ENCODE measurements at places on chromosomes 4 and X.

DNA sequence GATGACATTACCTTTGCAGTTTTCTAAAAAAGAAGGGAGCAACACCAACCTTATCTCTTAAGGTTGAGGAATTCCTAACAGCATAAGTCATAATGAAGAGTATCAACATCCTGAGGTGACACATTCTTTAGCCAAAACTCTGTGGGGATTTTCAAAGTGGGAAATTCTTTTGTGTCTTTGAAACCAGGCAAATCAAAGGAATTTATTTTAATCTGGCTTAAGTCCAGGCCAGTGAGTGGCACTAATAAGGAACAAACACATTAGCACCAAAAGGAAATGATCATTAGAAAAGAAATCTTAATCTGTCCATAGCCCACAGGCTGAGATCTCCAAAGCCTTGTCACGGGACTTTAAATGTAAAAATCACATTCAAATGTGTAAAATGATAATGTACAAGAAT is 110.1 kb downstream of the LARP7 start:
- DNase-seq, result no peak

DNA sequence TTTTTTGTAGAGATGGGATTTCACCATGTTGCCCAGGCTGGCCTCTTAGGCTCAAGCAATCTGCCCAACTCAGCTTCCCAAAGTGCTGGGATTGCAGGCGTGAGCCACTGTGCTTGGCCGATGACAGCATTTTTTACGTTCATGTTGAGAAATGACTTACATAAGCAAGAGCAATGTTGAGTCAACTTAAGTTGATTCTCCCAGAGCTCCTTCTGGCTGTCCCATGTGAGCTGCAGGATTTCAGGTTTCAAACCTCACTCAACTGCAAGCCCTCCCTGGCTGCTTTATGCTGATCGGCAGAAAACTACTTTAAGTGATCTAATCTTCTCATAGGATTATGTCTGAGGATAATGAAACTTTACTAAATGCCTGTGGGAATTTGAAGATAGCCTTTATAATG is 86.8 kb downstream of the GC start:
- no peak for DNase-seq

DNA sequence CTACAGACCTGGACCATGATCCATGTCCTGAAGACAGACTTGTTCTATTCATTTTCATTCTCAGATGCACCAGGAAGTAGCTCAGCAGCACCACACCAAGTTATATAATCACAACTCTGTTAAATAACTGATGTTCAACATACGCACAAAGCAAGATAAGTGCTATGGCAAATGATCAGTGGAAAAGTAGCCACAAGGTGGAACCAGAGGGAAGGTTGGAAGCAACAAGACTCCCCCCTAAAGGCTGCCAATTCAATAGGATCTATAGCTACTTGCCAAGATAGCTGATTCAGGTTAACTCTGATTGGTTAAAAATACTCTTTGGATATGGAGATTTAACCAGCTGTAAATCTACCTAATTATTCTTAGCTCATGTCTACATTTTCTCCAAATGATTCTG is 23.7 kb upstream of the FAM47B start:
- peak; percentile 45 for DNase-seq

DNA sequence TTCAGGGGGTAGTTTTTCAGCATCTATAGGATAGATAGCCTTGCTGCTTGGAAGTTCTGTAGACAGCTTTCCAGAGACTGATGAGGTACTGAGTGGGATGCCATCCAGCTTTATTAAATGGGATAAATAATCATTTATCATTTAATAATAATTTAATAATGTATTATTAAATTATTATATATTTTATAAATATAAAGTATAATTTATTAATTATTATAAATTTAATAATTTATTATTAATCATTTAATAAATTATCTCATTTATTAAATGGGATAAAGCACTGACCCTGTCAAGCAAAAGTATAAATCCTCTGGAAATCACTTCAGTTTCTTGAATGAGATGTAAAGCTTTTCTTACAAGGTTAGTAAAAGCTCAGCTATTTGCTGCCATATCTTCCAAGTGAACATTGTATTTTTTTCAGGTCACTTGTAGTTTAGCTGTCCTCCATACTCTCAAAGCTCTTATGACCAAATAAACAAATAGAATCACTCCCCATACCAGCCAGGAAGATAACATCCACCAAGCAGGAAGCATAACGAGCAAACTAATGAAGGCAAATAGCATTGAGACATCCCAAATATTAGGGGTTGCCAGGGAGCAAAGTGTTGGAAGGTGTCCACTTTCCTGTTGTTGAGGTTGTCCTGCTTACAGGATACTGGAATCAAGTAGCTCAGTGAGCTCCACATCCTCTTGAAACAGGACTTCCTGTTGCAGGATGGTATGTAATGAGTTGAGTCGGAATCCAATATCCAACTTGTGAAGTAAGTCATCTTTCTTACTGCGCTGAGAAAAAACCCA is 88.9 kb downstream of the ZNF674 start:
- no peak for DNase-seq

GRCh38 chr4:101222156-101222845 is 125.0 kb downstream of the PPP3CA start:
- DNase-seq, result peak; percentile 26

- DNase-seq, result no peak
Measured at GRCh38 chr4:97300561-97300960, 842.7 kb downstream of the STPG2 start.

- no peak for DNase-seq
Measured at GRCh38 chrX:989959-990510, 222.4 kb downstream of the CRLF2 start.

DNA sequence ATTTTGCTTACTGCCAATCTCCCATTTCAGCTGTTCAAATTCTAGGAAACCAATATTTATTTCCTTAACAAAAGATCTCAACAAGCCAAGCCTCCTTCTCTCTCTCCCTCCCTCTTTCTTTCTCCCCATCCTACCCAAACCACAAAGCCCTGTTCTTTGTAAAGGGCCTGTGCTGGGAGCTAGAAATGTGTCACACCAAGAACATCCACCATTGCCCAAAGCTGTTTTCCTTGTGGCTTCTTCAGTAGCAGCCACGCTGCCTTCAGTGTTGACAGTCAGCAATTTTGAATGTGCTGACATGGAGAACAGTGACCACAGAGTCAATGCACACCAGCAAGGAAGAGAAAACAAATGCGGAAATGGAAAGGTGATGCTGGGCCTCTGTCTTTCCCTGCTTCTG is 203.0 kb downstream of the MAML3 start:
- peak; percentile 88 for DNase-seq

DNA sequence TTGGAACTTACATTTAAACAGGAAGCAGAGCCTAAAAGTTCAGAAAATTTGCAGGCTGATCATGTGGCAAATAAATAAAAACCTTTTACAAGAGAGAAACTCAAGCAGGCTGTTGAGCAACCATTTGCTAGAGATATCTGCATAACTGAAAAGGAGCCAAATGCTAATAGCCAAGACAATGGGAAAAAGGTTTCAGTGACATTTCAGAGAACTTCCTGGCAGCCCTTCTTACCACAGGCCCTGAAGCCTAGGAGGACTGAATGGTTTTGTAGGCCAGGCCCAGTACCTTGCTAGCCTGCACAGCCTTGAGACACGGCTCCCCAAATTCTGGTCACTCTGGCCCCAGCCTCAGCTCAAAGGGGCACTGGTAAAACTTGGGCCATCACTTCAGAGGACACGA is 945.1 kb downstream of the ADGRL3 start:
- DNase-seq, result no peak

- DNase-seq, result peak; percentile 20
Measured at GRCh38 chr4:15755321-15756155, 22.6 kb upstream of the CD38 start.

GRCh38 chr4:176319151-176319703 is 539 bp upstream of the SPCS3 start:
- DNase-seq, result no peak

GRCh38 chr4:142579443-142579842 is 266.7 kb downstream of the INPP4B start:
- no peak for DNase-seq

DNA sequence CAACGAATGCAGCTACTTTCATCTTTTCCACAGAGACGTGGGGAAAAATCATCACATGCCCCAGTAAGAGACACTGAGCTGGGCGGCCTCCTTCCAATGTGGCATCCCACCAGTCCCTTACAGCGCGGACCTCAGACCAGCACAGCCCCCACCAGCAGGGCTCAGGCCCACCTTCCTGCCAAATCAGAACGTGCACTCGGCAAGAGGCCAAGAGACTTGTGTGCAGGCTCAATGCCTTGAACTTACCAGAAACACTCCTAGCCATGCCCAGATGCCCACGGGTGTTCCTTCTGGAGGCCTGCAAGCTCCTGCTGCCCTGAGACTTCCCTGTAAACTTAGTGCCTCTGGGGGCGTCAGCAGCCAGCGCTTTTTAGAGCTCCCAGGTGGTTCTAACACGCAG is 31.2 kb downstream of the WDR1 start:
- DNase-seq, result no peak

- no peak for DNase-seq
Measured at GRCh38 chr4:32163125-32163524, 1443.0 kb downstream of the PCDH7 start.

DNA sequence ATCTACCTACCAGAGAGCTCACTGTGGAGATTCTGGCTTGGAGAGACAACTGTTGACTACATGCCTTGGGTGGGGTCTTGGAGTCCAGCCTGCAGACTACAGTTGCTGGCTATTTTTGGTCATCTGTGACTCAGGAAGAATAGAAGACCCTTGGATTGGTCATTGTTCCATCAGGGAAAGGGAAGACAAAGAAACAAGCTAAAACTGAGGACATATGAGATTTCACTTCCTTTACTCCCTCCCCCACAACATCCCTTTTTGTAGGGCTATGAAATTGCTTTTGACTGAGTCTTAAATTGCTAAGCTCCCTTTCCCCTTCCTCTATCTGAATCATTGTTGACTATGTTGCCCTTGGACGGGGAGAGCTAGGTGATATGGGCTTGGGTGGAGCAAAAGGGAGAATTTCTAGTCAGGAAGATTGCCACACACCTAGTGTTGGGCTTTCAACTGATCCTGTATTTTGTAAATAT is 11.7 kb downstream of the MSN start:
- peak; percentile 84 for DNase-seq

GRCh38 chr4:139279760-139280620 is at the start of gene MGARP:
TSS of gene MGARP (minus strand) at chr4:139280225. CDS start at chr4:139280158, 67 bp downstream.
- DNase-seq, result peak; percentile 32

DNA sequence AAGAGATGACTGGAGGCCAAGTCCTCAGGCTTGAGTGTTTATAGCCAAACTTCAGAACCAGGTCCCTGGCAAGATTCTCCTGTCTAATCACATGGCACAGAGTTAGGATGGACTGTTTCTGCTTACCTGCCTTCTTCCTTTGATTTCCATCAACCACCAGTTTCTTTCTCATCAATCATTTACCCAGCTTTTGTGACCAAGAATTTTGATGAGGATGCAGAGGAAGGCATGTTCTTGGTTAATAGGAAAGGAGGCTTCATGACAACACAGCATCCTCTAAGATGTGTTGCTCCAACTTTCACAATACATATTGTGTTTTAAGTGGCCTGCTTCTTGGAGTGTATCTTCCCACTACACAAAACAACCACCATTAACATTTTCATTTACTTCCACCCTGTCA is 65.3 kb downstream of the NFKB1 start:
- DNase-seq, result no peak

- no peak for DNase-seq
Measured at GRCh38 chrX:7247346-7247745, 99.4 kb upstream of the PUDP start.

GRCh38 chr4:71553605-71554004 is 214.8 kb downstream of the SLC4A4 start:
- peak; percentile 53 for DNase-seq

DNA sequence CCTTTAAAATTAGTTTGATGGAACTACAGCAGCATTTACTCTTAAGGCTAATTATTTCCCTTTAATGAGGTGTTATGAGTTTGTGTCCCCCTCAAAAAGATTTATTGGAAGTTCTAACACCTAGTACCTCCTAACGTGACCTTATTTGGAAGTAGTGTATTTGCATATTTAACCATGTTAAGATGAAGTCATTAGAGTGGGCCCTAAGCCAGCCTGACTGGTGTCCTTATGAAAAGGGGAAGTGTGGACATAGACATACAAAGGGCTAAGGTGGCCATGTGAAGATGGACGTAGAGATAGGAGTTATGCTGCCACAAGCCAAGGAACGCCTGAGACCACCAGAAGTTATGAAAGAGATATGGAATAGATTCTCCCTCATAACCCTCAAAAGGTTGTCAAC is 985.4 kb upstream of the INTU start:
- DNase-seq, result no peak

GRCh38 chrX:153829799-153830639 is at the start of gene PDZD4:
TSS of gene PDZD4 (minus strand) at chrX:153830544. CDS start at chrX:153830298, 246 bp downstream.
- no peak for DNase-seq

GRCh38 chrX:40470830-40471429 is 109.8 kb upstream of the ATP6AP2 start:
- no peak for DNase-seq

DNA sequence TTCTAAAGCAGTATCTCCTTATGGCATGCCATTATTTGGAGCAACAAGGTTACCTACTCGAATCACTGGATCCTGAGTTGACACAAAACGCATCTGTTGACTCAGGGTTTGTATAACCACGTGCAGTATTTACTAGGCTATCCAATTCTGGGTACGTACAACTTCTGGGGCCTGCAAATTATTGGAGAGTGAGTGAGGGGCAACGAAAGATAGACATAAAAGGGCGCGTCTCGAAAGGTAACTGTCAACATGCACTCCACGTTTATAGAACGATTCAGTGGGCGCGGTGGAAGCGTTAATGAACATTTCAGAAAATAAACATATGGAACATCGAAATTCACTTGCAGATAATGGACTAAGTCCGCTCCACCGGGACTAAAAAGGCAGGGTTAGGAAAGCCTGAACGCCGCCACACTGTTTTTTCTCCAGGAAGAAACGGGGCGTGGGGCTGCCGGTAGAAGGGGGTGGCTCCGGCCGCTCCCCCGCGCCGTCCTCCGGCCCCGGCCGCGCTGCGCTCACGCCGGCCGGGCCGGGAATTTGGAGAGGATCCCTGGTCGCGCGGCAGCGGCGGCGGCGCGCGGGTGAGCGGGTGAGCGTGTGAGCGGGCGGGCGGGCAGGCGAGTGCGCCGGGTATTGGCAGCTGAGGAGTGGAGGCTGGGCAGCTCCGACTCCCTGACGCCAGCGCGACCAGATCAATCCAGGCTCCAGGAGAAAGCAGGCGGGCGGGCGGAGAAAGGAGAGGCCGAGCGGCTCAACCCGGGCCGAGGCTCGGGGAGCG is at the start of gene SMAD1:
SMAD1 (plus strand) TSS at position 690 of the 778 bp plus-strand sequence. CDS start 32,761 bp downstream, outside the sequence.
- DNase-seq, result peak; percentile 93

DNA sequence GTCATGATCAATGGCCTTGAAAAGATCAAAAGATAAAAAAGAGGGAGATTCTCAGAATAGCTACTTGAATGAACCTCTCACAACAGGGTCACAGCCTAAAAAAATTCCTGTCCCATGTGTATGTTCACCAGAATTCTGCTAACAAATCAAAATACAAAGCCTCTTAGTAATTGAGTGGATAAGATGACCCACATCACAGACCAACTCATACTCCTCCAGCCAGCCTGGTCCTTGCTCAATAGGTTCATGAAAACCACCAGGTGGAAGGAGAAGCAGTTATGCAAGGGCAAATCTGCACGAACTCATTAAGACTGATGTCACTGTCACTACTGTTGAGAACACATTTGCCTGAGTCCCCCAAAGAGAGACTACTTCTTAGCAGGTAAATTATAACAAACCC is 21.5 kb downstream of the WDFY3 start:
- DNase-seq, result no peak
